ENCODE measurements at places on chromosomes 11 and 22.

GRCh38 chr11:113188371-113188834, 126.0 kb upstream of the TTC12 start:
- no peak for DNase-seq

- peak; percentile 77 for DNase-seq
These were observed 73.7 kb downstream of the SCN3B start for GRCh38 chr11:123580557-123581275.

- no peak for DNase-seq
These were observed 1.3 kb upstream of the LPXN start for GRCh38 chr11:58576887-58577471.

- peak; percentile 39 for DNase-seq
These were observed 533.9 kb upstream of the CCDC90B start for GRCh38 chr11:83819931-83820549.
